GOT3 (cell line): ENCODE measurements at places on chromosomes 7 and 10.

DNA sequence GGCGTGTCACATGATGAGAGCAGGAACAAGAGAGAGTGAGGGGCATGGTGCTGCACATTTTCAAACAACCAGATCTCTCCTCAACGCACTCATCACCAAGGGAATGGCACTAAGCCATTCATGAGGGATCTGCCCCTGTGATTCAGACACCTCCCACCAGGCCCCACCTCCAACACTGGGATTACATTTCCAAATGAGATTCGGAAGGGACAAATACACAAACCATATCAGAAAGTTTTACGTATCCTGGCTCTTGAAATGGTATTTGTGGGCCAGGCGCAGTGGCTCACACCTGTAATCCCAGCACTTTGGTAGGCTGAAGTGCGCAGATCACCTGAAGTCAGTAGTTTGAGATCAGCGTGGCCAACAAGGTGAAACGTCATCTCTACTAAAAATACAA, 189.4 kb downstream of the PLXDC2 start:
- DNase-seq = no peak

- no peak for DNase-seq
Observed at GRCh38 chr10:130875897-130876472, 435.5 kb downstream of the TCERG1L start.

- DNase-seq = no peak
Observed at GRCh38 chr7:101233907-101234547, 3.6 kb downstream of the CLDN15 start.

DNA sequence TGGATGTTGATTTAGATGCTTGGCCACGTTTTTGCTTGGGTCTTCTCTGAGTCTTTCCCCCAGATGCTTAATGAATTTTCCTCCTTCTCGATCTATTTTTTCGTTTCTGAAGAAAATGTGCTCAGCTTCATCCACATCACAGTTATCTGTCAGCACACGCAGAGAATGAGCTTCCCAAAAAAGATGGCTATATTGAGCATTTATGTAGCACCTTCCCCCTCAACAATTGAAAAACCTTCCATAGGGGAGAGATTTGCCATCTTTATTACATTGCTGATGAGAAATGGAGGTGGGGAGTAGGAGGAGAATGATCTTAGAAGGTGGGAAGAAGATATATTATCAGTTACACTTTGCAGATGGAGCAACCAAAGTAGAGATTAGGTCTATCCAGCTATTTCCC, 228.1 kb upstream of the PHYHIPL start:
- DNase-seq = no peak

- DNase-seq = no peak
Observed at GRCh38 chr7:130821864-130822263, 87.9 kb upstream of the KLF14 start.

DNA sequence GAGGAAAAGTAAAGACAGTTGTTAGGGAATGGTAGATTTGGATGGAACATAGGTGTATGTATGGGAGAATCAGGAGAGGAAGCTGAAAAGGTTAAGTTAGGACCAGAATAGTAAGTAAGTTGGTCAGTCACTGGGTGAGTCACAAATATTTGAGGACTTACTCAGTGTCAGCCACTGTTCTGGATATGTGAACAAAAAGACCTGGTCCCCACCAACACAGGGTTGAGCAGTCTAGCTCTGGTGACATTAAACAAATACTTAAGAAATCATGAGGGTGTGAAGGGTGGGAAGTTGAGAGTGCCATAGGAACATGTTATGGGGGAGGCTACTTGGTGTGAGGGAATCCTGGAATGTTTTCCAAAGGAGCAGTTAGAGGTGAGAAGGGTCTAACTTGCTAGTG, 246.9 kb downstream of the PTEN start:
- no peak for DNase-seq

DNA sequence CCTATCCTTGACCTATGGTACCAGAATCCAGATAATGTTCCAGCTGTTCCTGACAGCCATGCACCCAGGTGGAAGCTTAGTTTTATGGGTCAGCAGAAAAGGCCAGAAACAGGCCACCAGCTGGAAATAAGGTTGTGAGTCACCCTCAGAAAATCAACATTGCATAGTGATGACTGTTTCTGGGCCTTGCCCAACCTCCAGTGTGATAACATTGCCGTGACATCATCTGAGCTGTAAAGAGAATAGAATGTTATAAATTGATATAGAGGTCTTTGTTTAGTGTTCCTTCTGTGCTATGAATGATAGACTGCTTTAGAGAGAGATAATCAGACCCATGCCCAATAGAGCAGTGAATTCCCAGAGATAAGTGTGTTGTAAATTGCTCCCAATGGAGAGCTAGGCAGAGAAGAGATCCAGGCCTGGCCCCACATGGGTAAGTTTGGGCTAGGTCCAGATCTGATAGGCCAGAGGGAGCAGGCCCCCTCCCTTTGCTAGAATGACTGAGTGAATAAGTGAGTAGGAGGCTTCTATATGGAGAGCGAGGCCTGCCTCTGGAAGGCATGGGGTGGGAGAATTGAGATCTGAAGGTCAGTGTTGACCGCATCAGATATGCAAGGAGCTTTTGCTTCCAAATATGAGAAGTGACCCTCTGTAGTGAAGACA, 14.2 kb upstream of the HPS1 start:
- no peak for DNase-seq

DNA sequence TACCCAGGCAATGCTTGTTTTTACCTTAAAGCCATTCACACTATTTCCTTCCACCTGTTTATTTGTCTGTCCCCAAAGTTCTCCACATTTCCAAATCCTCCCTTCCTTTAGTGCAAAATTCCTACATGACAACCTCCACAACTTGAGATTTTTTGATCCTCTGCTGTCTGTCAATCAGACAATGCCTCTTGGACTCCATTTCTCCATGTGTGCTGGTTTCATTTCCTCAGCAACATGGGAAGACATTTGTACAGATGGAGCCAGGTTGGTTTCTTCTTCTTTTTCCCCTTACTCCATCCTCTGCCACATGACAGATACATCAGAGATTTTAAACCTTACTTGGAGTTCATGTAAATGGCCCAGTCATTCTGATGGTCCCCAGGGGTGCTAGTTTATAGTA, 19.1 kb upstream of the GIMAP2 start:
- DNase-seq = no peak

DNA sequence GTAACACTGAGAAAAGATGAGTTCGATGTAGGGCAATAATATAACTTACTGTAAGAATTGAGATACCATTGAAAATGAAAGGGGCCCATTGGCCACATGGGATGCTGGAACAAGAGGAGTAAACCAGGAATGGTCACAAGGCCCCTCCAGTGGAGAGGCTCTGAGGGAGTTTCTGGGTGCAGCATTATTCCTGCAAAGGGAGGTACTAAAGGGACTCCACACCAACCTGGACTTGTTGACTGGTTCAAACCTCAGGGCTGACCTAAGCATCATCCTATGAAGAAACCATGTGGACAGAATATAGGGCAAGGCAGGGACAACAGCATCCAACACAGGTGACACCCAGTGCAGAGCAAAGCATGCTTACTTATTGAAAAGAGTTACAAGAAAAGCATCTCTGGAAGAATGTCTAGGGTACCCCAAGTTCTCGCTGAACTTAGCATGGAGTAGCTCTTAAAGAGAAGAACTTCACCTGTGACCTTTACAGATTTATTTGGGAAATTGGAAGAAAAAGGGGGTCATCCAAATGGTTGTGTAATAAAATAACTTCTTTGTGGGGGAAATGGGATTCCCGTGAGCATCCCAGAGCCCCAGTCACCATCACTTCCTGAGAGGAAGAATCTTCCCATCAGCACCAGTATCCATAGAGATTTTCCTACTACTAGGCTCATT, 34.7 kb downstream of the PRSS2 start:
- no peak for DNase-seq

DNA sequence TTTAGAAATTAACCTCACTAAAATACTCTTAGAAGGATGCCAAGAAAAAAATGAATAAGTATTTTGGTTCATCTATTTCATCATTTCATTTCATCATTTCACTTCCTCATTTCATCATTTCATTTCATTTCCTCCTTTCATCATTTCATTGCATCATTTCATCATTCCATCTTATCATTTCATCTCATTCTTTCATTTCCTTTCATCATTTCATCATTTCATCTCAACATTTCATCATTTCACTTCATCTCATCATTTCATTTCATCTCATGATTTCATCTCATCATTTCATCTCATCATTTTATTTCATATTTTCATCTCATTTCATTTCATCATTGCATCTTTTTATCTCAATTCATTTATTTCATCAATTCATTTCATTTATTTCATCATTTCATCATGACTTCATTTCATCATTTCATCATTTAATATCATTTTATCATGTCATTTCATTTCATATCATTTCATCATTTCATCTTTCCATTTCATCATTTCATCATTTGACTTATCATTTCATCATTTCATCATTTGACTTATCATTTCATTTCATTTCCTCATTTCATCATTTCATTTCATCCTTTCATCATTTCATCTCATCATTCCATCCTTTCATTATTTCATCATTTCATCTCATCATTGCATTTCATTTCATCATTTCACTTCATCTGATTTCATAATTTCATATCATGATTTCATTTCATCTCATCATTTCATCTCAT, 129.9 kb downstream of the ZNF92 start:
- DNase-seq = no peak

DNA sequence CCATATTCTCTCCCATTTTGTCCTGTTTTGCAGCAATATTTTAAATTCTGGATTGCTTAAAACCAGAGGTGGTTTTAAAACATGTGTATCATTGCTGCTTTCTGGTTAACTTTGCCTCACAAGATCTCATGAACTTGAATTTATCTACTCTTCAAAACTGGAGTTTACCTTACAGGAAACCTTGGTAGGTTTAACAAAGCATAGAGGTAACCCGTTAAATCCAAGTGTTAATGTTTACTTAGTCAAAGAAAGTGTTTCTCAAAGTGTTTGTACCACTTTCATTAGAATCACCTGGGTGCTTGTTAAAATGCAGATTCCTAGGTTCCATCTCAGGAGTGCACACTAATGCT, 44.0 kb upstream of the VDAC2 start:
- no peak for DNase-seq

GRCh38 chr7:9029681-9030530, 596.5 kb downstream of the NXPH1 start:
- DNase-seq = no peak

GRCh38 chr10:12980102-12980661, 21.3 kb downstream of the CCDC3 start:
- no peak for DNase-seq

- no peak for DNase-seq
Observed at GRCh38 chr7:1289666-1290025, 57.0 kb downstream of the UNCX start.

- no peak for DNase-seq
Observed at GRCh38 chr7:117277576-117277975, 45.3 kb downstream of the WNT2 start.

DNA sequence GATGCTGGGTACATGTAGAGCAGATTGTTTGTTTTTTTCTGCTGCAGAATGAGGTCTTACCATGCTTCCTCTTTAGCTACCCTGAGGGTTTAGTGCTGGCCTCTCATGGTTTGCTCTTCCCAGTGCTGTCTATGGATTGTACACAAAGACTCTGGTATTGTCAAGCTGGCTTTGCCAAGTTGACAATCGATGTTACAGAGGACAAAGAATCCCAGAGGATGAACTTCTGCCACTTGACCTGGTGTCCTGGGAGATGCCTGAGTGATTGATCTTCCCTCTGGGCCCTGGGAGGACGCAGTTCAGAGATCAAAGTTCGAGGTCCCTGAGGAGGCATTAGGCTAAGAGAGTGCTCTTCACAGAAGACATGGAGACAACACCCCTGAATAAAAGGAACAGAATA, 865.4 kb downstream of the CCSER2 start:
- no peak for DNase-seq

- no peak for DNase-seq
Observed at GRCh38 chr7:50226145-50226544, 78.4 kb upstream of the IKZF1 start.

DNA sequence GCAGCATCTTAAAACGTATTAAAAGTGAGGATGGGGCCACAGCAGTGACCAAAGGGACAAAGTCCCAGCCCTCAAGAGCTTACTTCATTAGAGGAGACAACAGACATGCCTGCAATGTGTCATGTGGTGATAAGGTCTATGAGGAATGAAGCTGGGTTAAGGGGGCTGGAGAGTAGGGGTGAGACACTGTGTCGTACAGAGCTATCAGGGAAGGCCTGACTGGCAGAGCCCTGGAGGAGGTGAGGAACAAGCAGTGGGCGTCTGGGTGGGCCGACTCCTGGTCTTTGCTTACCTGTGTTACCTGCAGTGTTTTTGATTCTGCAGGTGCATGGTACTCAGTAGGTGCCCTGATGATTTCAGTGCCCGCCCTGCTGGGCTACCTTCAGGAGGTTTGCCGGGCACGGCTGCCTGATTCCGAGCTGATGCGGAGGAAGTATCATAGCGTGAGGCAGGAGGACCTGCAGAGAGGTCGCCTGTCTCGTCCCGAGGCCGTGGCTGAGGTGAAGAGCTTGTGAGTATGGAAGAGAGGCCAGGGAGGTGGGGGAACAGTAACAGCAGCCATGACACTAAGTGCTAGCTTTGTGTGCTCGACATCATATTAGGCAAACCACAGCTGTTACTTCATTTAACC, 7.6 kb downstream of the ZFYVE27 start:
- DNase-seq = no peak

- DNase-seq = no peak
Observed at GRCh38 chr7:2631946-2632732, at the start of gene TTYH3. Gene TTYH3, plus strand, starts transcription at chr7:2631986. Its CDS starts 170 bp downstream, at chr7:2632156.

- no peak for DNase-seq
Observed at GRCh38 chr10:60717852-60718251, 60.4 kb upstream of the CDK1 start.

- DNase-seq = no peak
Observed at GRCh38 chr7:19249281-19249680, 104.1 kb upstream of the FERD3L start.

DNA sequence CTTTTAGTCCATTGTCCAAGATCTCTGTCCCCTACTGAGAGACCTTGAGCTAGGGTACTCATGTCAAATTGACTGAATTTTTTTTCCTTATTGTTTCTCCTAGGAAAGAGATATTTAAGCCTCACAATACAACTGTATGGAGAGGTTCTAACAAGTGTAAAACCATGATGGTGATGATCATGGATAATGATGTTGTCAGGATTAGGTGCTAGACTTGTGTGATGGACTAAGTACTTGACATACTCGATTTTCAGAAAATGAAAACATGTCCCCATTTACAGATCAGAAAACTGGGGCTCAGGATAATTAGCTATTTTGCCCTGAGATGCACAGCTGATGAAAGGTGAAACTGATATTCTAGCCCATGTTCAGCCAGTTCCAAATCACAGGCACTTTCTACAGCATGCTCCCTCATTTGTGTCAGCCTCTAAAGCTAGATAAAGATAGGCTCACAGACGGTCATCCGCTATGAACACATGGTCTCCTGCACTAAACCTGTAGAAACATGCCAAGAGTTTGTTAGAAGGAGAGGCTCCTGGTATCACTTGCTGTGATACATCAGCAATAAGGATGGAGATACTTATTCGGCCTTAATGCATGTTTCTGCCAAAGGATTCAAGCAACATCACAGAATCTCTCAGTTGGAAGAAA, 67.6 kb downstream of the CREB3L2 start:
- no peak for DNase-seq
